ENCODE measurements at places on chromosomes 5 and 9.
A peak's percentile ranks its signal among the peaks of the same experiment; 100 is the strongest.

DNA sequence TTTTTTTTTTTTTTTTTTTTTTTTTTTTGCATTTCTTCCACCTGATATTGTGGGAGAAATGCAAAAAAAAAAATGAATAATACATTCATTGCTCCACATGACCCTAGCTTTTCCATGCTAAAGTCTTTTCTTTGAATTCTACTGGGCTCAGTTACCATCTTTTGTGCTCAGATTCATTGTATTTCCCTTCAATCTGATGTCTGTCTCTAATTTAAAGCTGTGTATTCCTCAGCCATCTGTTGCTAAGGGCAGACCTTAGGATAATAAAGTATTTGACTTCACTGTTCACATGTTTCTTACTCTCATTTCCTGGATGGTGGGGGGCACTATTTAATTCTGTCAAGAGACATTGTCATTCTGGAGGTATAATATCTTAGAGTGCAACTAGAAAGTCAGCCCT lies 123.5 kb downstream of the FGF10 start:
- no peak for DNase-seq

DNA sequence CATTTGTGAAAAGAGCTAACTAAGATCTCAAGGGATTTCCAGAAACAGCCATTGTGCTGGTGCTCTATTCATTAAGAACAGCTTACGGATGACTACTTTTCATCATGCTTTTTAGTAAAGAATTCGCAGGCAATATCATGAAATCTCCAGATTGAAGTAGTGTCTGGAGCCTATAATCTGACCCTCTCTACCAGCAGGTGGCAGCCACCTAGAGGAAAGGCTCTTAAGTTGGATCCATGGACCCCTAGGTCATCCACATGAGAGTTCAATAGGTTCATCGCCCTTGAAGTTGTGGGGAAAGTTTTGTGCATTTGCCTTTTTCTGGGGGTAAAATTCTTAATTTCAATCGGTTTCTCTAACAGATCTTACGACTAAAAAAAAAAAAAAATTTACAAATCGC lies 82.3 kb downstream of the SLC1A3 start:
- no peak for DNase-seq

- DNase-seq: no peak
Observed at GRCh38 chr5:139386050-139386438, 2.9 kb upstream of the SLC23A1 start.

DNA sequence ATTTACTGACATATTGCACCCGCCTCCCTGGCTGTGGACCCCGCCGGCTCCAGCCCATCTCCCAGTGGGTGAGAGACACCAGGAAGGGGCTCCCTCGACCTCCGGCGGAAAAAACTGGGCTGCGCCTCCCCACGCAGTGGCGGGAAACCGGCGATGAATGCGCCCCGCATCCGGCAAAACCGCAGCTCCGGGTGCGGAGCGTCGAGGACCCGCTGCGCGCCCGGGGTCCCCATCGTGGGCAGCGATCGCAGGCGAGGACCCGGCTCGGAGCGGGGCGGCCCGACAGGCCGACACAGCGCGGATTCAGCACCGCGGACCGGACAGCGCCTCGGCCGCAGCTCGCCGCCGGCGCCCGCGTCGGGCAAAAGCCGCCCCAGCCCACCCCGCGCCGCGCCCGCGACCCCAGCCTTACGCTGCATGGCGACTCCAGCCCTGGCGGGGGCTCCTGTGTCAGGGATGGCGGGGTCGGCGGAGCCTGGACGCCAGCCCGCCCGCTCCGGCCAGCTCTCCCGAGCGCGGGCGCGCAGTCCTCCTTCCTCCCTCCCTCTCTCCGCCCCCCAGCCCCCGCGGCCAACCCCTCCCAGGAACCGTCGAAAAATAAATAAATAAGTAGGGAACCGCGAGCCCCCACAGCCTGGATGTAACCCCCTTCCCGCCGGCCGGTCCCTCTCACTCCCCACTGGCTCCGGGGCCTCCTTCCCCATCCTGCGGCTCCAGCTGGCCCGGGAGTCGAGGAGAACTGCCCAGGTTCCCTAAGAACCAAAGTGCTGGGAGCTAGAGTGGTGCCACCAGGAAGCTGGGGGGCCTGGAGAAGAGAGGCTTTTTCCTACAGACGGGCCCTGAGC lies 3.1 kb downstream of the LHX3 start:
- DNase-seq: no peak

- DNase-seq: peak; percentile 60
Observed at GRCh38 chr9:19922476-19923118, 133.8 kb upstream of the SLC24A2 start.

DNA sequence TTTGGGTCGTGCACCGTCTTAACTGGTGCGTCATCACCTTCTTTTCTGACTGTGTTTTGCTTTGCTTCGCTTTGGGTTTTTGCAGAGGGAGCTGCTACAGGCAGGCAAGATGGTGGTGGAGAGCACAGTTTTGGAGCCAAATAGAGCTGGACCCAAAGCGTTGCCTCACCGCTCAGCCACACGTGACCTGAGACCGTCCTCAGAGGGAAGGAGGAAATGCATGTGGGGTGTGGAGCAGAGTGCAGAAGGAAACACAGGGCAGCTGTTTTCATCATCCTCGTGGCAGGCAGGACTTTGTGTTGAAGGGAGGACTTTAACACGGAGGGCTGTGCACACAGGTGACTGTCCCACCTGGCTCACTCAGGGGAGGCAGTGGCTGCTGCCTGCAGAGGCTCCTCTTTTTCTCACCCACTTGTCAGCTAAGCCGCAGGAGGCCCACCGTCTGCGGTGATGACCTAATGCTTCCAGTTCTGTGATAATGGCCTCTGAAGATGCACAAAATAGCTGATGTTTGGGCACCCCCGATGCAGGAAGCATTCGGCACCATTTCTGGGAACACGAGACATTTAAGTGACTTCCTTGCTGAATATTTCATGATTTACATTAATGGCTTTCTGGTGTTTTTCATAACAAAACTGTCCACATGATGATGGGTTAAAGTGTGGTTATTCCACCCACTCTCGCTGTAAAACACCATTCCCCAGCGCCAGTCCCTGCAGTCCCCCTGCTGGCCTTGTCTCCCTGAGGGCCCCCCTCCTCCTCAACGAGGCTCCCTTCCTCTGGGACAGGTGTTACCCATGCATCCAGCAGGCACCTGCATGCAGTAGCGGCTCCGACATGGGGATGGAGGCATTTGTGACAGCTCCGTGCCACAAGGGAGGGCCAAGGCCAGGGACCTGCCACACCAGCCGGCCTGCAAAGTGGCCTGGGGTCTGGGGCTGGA lies 12.4 kb upstream of the UBAC1 start:
- DNase-seq: no peak

DNA sequence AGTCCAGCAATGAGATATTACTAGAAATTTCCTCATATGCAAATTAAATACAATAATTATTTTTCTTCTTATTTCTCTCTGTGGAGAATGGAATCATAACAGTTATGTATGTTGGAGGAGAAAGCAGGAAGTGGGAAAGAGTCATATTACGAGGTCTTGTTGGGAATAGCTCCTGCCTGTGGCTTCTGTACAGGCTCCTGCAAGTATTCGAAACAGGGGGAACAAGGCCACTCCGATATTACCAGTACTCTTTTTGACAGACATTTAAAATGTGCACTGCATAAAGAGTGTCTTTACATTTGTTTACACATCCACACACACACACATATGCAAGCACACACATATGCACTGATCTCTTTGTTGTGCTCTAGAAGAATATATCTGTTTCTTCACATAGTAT lies 812.0 kb upstream of the ZNF608 start:
- no peak for DNase-seq

- DNase-seq: no peak
Observed at GRCh38 chr5:177994561-177995190, 1.4 kb downstream of the PROP1 start.

GRCh38 chr5:78289911-78290310 lies 4.6 kb downstream of the AP3B1 start:
- no peak for DNase-seq

Measured in NCI-H1105 treated with DMSO at 0.1 percent for 48 hours (cell line).